ENCODE measurements at places on chromosomes 7 and 10.

DNA sequence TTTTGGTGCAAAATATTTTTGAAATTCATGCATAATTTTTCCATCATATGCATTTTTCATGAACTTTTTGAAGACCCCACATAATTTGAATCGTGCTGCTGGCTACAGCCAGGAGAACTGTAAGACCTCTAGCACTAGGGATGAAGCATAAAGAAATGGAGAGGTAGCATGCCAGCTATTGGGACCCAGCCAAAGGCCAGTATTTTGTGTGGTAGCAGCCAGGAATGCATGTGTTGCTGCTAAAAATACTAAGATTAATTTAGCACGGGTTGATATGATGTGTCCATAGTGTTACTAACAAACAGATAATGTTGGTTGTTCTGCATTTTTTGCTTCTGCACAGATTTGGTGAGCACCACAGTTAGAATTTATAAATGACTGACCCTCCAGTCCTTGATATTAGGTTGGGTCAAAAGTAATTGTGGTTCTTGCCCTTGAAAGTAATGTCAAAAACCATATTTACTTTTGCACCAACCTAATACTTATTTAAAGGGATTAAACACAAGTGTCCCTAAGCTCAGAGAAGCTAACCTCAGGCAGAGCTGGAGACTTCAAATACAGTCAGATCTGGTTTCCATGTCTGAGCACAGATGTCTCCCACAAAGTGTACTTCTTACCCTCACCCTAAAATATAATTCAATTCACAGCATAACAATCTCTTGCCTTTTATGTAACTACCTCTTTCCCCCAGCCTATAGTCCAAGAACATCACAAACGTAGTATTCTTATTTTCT, 54.1 kb upstream of the NPSR1 start:
- DNase-seq: no peak

- no peak for DNase-seq
These were observed 26.7 kb upstream of the LYZL2 start for GRCh38 chr10:30656233-30656632.

- no peak for DNase-seq
These were observed 185.2 kb downstream of the SKIDA1 start for GRCh38 chr10:21340331-21340730.

DNA sequence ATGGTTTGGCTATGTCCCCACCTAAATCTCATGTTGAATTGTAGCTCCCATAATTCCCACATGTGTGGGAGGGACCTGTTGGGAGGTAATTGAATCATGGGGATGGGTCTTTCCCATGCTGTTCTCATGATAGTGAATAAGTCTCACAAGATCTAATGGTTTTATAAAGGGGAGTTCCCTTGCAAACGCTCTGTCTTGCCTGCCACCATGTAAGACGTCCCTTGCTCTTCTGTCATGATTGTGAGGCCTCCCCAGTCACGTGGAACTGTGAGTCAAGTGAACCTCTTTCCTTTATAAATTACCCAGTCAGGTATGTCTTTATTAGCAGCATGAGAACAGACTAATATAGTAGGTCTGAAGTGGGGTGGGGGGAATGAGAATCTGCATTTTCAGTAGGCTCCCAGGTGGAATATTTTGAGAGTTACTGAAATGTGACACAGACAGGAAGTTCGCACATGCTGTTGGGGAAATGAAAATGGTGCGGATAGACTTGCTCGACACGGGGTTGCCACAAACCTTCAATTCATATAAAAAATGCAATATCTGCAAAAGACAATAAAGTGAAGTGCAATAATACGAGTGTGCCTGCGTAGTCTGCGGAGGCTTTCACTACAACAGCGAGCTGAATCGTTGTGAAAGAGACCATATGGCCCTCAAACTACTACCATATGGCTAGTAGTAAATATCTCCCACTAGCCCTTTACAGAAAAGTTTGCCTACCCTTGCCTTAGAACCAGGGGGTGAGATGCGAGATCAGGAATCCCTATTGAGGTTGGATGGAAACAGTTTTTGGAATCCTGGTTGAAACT, 166.1 kb downstream of the GRK5 start:
- no peak for DNase-seq

GRCh38 chr10:38094927-38095574, 914 bp downstream of the ZNF37A start:
- no peak for DNase-seq

DNA sequence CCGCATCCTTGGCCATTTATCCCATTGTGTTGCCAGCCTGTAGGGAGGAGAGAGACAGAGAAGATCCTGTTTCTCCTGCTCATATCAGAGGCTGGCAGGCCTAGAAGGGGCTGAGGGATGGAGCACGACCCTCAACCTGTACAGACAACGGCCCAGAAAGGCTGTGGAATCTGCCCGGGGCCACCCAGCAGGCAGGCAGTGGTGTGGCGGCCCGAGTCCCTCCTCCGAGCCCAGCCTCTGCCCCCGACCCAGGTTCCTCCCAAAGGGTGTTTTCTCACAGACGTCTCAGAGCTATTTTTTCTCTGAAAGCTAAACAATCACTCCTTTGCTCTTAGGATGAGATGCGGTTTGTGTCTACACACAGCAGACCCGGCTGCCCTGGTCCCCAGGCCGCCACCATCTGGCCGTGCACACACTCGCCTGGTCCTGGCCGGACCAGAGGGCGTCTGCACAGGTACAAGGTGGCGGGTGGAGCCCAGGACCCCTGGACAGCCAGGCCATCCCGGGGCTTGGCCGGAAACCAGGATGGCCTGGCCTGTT, 69.3 kb downstream of the FOXL3 start:
- no peak for DNase-seq

Measured in suppressor macrophage treated with lipopolysaccharide for 4 hours (primary cell).